ENCODE measurements at places on chromosomes 6 and 20.

GRCh38 chr6:97411610-97412009 is 128.6 kb upstream of the MMS22L start:
- DNase-seq = no peak

- no peak for DNase-seq
These were observed 84.3 kb downstream of the OPRM1 start for GRCh38 chr6:154123155-154123956.

DNA sequence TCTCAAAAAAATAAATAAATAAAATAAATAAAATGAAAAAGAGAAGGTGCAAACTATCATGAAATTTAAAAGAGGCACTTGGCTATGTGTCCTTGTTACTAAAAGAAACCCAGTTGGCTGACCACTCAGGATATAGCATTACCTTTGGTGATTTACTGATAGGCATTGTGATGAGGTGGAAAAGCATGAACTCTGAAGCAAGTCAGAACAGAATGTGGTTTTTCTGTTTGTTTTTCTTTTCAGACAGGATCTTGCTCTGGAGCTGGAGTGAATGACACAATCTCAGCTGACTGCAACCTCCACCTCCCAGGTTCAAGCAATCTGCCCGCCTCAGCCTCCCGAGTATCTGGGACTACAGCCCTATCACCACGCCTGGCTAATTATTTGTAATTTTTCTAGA is 31.9 kb downstream of the ZNF184 start:
- no peak for DNase-seq

- DNase-seq = no peak
These were observed 15.5 kb downstream of the SYTL3 start for GRCh38 chr6:158665332-158665731.

GRCh38 chr20:37385176-37385575 is 39.2 kb downstream of the SRC start:
- no peak for DNase-seq

DNA sequence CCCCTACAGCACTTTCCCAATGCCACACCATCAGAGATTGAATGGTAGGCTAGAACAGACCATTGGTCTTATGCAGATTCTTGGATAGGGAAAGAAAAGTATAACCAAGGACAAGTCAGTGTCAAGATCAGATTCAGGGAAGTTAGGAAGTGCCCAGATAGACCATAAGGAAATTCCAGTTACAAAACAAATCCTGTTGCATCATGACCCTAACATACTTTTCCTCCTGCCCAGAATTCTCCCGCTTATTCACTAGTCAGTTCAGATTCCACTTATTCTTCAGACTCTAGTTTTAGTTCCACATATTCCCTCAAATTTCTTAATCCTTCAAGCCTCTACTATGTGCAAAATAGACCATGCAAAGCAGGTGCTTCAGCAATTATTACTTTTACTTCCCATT is 20.7 kb downstream of the METTL24 start:
- no peak for DNase-seq

- DNase-seq = no peak
These were observed 21.6 kb downstream of the DSE start for GRCh38 chr6:116392132-116393013.

DNA sequence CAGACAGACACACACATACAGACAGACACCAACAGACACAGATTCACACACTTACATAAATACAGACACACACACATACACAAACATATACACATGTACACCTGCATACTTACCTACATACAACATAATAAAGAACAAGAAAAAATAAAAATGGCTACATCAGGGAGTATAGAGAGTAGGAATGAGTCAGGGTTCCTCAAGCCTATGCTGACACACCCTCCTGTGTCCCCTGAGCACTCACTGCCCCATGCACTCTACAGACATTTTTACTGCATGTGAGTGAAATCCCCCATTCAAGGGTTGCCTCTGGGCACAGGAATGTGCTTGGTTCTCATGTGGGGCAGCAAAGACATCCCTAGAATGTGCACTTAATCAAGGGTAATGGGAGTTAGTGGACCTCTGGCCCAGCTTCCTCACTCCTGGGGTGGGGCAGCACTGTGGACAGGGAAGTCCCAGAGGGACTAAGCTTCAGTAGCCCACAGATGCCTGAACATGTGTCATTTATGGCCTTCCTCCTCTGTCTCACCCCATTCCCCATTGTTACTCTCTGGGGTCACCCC is 185.9 kb upstream of the FOXA2 start:
- no peak for DNase-seq

DNA sequence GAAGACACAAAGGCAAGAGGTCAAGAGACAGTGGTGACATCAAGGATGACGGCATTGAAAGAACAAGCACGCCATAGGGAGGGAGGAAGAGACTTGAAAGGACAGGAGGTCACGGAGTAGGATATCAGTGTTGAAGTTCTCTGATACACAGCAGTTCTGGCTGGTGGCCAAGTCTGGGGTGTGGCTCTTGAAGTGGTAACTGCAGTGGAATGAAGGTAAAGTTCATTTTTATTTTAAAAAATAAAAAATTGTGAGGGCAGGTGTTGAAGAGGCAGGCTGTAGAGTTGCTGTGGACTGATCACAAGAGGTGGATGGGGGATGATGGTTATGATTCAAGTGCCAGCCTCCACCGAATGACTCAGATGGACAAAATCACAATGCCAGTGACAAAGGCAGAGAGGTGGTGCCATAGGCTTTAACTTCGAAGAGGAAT is 53.2 kb upstream of the BMP2 start:
- peak; percentile 91 for DNase-seq

DNA sequence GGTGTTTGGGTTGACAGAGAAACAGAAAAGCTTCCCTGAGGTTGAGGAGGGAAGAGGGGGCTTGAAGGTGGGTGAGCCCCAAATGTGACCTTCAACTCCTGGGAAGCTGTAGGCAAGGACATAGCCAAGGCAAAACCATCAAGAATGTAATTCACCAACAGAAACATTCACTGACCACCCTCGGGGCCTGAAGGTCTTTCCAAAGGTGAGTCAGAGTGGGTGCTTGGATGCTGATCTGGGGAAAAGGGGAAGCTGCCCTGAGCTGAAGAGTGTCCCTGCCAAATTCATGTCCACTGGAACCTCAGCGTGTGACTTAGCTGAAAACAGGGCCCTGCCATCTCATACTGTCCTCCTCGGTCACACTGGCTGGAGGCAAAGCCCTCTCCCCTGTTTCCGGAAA is 234.2 kb upstream of the SULF2 start:
- DNase-seq = no peak

DNA sequence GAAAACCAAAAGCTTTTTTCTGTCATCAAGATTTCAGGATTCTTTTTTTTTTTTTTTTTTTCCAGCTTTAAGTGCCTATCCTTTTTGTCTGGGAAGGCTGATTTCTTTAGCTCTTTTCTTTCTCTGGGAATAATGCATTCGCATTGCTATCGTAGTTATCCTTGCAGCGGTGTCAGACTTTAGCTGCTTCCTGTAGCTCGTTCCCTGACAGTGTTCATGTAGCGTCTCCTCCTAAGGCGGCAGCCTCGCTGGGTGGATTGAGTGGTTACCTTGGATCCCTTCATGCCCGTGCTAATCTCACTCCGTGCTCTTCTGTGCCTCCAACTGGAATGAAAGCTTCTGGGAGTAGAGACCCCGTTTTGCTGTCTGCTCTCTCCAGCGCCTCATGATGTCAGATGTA is 43.1 kb downstream of the UST start:
- no peak for DNase-seq

GRCh38 chr20:45358282-45359068 is 4.5 kb upstream of the SYS1 start:
- DNase-seq = peak; percentile 73

GRCh38 chr20:63635431-63636141 is 8.7 kb upstream of the GMEB2 start:
- peak; percentile 59 for DNase-seq

GRCh38 chr6:125732398-125732797 is 17.0 kb upstream of the HEY2 start:
- no peak for DNase-seq

DNA sequence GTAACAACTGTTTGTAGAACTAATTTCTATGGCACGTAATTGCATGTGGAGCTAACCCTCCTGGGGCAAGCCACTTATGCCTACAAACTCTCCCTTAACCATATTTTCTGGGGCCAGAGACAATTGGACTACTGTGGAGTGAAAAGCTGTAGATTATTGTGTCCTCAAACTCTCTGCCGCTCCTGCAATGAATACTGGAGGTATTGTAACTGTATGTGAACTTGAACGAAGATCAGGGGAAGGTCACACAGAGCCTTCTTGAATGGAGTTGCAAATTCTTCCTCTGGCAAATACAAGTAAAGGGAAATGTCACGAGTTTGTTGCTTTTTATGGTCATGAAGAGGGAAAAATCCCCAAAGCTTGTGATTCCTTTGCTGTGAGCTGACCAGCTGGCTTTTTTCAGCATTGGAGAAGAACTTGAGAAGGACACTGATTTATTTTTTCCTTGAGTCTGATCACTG is 18.2 kb downstream of the AKAP12 start:
- no peak for DNase-seq

DNA sequence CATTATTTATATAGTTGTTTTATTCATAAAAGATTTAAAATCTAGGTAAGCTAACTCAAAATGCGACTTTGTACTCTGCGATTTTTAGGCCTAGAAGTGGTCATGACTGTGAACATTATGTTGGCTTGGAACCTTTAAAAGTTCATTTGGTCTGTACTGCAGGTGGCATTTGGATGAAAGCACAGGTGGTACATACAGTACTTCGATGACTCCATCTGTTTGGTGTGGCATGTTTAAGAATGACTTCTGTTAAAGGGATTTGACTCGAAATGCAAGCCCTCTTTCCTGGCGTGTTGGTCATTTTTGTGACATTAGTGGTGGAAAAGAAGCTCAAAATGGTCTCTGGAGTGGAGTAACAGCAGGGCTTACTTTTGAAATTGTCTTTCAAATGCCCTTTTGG is 118.1 kb downstream of the UST start:
- no peak for DNase-seq

DNA sequence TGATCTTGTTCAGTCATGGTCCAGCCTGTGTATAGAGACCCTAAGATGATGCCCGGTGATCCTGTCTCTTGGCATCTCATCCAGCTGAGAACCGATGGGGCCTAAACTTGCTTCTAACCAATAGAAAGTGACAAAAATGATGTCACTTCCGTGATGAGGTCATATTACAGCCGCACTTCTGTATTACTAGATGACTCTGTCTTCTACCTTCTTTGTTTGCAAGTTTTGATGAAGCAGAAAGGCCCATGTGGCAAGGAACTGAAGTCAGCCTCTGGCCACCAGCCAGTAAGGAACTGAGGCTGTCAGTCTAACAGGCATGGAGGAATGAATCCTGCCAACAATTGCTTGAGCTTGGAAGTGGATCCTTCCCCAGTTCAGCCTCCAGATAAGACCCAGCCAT is 32.8 kb upstream of the HLA-C start:
- no peak for DNase-seq

DNA sequence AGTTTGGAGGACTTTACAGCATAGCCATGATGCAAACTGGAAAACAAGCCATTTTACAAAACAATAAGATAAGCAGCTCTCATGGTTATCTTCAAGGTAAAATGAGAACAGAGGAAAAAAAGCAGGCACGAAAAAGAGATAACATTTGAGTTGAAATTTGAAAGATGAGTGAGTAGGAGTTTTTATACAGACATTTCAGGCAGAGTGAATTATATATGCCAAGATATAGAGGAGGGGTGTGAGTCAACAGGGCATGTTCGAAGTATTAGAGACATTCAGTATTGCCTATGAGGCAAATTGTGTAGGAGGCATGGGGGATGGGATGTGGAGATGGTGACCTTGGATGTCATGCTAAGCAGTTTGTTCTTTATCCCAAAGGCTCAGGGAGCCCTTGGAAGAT is 240.5 kb upstream of the MAN1A1 start:
- DNase-seq = no peak

DNA sequence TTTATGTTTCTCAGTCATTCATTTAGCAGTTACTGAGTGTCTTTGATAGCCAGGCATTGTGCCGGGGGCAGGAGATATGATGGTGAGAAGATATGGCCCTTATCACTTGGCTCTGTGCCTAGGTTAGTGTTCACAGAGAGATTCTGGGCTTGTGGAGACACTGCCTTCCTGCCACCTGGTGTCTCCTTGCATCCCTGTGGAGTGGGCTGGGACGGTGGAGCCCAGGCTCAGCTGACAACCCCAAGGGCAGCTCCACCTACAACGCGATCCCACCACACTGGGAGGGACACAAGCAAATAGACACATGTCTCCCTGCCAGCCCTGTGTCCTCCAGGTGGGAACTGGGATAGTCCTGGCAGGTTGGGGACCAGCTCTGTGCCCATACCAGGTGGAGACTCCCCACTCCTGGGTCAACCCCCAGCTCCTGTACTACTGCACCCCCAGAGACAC is 30.3 kb upstream of the VEGFA start:
- peak; percentile 44 for DNase-seq

DNA sequence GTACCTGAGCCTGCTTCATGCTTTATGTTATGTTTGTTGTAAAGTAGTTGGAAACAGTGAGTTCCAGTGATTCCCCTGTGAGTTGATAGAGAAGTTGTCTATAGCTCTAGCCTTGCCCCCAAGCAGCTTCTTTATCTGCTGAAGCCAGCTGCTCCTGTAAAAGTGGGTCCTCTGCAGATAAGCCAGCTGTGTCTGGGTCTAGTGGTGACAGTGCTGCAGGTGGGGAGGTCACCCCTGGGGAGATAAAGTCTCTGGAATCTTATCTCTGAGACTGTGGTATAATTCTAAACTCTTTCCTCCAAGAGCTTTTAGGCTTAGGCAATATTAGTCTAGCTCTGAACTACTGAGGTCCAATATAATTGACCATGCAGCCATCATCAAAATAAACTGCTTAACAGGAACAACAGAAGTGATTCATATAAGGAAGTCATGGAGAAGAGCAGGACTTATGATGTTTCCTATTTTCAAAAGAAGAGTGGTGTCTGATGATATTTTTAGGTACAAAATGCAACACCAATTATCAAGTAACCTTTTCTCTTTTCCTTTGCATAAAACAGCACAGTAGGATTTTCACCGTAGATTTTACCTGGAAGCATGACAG is 44.2 kb upstream of the TMEM217 start:
- DNase-seq = no peak

DNA sequence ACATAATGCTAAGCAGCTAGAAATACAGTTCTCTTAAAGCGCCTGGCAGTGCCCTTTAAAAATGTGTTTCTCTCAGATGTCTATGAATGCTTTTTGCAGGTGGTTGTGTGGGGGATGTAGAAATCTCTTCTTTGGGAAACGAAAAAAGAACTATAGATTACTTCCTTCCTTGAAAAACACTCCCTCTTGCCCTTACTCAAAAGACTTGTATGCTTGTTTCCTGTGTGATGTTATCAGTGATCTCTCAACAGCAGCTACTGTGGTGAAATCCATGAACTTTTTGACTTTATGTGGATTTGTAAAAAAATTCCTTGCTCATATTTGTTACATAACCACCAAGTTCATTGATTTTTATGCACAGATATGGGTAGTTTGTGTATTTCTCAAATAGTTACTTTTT is 916.5 kb downstream of the QKI start:
- no peak for DNase-seq

GRCh38 chr6:111157412-111157811 is 70.1 kb downstream of the SLC16A10 start:
- no peak for DNase-seq

DNA sequence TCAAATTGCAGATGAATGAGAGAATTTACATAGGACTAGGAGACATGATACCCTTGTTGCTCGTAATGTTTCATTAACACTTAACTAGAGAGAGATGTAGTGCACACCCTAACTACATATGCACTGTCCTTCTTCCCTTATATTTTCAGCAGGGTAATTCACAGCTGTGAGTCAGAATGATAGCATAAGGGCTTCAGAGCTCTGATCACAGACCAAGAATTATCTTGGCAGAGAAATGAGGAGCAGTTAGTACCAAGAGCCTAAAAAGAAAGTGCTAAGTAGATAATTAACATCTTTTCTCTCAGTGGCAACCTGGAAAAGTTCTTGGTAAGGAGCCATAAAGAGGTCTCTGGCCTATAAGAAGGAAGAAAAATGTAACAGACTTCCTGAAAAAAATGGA is 35.8 kb downstream of the GRIK2 start:
- DNase-seq = no peak

Measured in transverse colon (tissue), 4 donors.